ENCODE measurements at places on chromosomes 2 and 18.
A peak's percentile ranks its signal among the peaks of the same experiment; 100 is the strongest.

DNA sequence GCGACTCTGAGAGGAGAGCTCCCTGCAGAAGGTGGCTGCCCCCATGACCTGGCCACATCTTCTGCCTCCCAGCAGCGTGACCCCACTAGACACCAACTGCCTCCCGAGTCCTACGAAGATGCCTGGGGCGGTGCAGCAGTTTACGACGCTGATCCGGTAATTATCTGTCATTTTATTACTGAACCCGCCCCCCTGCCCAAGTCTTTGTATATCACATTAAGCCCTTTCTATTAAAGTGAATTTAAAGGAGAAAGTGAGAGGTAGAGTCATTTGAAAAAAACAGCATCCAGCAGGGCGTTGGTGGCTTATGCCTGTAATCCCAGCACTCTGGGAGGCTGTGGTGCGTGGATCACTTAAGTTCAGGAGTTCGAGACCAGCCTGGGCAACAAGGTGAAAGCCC is 33.4 kb downstream of the ABCG8 start:
- DNase-seq = no peak

GRCh38 chr2:121142452-121142851 is 142.6 kb downstream of the TFCP2L1 start:
- no peak for DNase-seq

- DNase-seq = no peak
These were observed 418.8 kb downstream of the ARHGAP15 start for GRCh38 chr2:143548032-143548431.

DNA sequence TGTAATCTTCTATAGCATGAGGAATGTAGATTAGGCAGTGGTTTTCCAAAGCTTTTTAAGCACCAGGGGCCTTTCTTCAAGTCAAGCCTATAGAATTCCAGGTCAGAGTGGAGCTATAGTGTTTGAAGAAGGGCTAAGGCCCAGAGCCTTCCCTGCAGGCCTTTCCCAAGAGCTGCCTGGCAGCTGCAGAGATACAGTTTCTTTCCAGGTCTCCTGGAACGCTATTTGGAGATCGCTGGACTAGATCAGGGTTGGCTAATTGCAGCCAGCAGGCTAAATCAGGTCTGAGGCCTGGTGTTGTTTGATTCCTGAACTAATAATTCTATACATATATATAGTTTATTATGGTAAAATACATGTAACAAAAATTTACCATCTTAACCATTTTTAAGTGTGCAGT is 319.0 kb upstream of the SPRED2 start:
- DNase-seq = no peak

GRCh38 chr2:99735753-99736152 is 245.9 kb upstream of the REV1 start:
- no peak for DNase-seq

- DNase-seq = peak; percentile 74
These were observed at the start of gene TMEM17 for GRCh38 chr2:62505750-62506420. TSS of gene TMEM17 (minus strand) at chr2:62506195. CDS start at chr2:62506129, 66 bp downstream.

- DNase-seq = no peak
These were observed 120.9 kb upstream of the SMIM21 start for GRCh38 chr18:75548353-75548905.

GRCh38 chr2:104254017-104254416 is 599.9 kb upstream of the POU3F3 start:
- no peak for DNase-seq

DNA sequence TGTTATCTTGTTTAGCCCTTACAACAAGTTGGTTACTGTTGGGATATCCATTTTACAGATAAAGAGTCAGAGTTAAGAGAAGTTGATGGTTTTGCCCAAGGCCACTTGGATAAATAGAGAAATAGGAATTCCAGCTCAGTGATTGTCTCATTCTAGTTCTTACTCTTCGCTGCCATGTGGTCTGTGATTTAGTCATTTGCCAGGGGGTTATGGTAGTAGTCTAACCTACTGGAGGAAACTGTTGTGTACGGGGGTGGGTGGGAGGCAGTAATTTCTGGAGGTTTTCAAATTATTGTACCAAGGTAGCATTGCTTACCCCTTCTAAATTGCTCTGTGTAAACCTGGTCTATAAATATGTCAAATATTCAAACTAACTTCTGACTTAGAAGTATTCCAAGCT is 110.4 kb downstream of the MAP2 start:
- no peak for DNase-seq

GRCh38 chr18:66632756-66633155 is 28.9 kb upstream of the CDH19 start:
- no peak for DNase-seq

Data from DMS153 (cell line).